Prostate gland (tissue), 2 donors: ENCODE measurements at places on chromosomes 1 and 21. TPM values are rescaled to one million over a fixed set of nuclear protein-coding genes. Genes with fewer than 3 reads are reported as not detected.
A peak's percentile ranks its signal among the peaks of the same experiment; 100 is the strongest.

DNA sequence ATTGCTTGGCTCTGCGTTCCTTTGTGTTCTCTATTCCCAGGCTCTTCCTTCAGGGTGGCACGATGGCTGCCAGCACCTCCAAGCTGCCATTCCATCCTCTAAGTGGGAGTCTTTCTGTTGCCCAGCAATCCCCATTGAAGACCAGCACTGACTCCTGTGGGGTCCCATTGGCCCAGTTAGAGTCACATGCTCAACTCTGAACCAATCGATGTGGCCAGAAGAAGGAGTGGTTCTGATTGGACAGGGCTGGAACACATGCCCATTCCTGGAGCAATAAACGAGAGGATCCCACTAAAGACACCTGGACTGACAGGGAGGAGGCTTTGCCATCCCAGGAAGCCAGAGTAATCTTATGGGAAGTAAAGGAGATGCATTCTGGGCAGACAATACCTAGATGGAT, 97.2 kb upstream of the IGSF21 start:
- peaks cover 6% of the 10 kb centered on the region for H3K27me3 ChIP-seq
- no peak overlapping the region for H3K27ac ChIP-seq
- H3K36me3 ChIP-seq, result no peaks in the 10 kb centered on the region
- no peak for DNase-seq
- no peaks in the 10 kb centered on the region for H3K4me1 ChIP-seq
- H3K4me3 ChIP-seq, result no peak overlapping the region

GRCh38 chr1:166307261-166308188, 140.7 kb upstream of the FAM78B start:
- H3K4me1 ChIP-seq, result no peaks in the 10 kb centered on the region
- no peaks in the 10 kb centered on the region for H3K36me3 ChIP-seq
- H3K27me3 ChIP-seq, result no peaks in the 10 kb centered on the region
- H3K4me3 ChIP-seq, result no peak overlapping the region

- H3K4me3 ChIP-seq, result no peak overlapping the region
- H3K4me1 ChIP-seq, result no peaks in the 10 kb centered on the region
- DNase-seq, result no peak
- H3K27ac ChIP-seq, result no peak overlapping the region
These were observed 86.8 kb upstream of the SERBP1 start for GRCh38 chr1:67517046-67517445.

GRCh38 chr1:25107643-25108010, 124.7 kb downstream of the SYF2 start:
- no peak for DNase-seq
- no peak overlapping the region for H3K27ac ChIP-seq
- H3K36me3 ChIP-seq, result no peaks in the 10 kb centered on the region
- H3K4me1 ChIP-seq, result no peaks in the 10 kb centered on the region
- H3K27me3 ChIP-seq, result peaks cover 4% of the 10 kb centered on the region

- H3K4me1 ChIP-seq, result peaks cover 13% of the 10 kb centered on the region
- H3K27me3 ChIP-seq, result no peaks in the 10 kb centered on the region
- peak within 1 kb of the TSS; percentile 91 for H3K4me3 ChIP-seq
- DNase-seq, result peak; percentile 69
These were observed at the start of gene PEA15 for GRCh38 chr1:160205242-160206035. Gene PEA15, plus strand, starts transcription at chr1:160205384. Its CDS starts 6,161 bp downstream, at chr1:160211545.

GRCh38 chr1:246497331-246497915, 9.7 kb downstream of the SMYD3 start:
- H3K36me3 ChIP-seq, result no peaks in the 10 kb centered on the region
- no peak overlapping the region for H3K27ac ChIP-seq
- H3K4me1 ChIP-seq, result no peaks in the 10 kb centered on the region
- H3K4me3 ChIP-seq, result no peak overlapping the region
- H3K27me3 ChIP-seq, result no peaks in the 10 kb centered on the region

DNA sequence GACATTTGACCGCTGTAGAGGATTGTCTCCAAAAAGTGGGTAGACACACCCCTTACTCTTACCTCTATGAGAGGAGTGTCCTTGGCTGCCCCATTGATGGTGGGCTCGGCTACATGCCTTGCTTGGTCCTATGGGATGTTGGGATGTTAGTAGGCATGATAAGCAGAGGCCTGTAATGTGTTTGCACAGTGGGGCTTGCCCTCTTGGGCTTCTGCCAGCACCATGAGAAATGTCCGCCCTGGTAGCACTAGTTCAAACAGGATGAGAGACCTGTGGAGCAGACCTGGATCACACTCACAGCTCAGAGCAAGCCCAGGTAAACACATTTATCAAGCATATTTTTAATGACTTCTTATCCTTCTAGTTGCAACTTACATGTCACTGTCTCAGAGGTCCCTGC, 54.2 kb downstream of the SH3GLB1 start:
- no peaks in the 10 kb centered on the region for H3K27me3 ChIP-seq
- no peak overlapping the region for H3K27ac ChIP-seq
- no peaks in the 10 kb centered on the region for H3K4me1 ChIP-seq
- H3K36me3 ChIP-seq, result no peaks in the 10 kb centered on the region
- no peak for DNase-seq

DNA sequence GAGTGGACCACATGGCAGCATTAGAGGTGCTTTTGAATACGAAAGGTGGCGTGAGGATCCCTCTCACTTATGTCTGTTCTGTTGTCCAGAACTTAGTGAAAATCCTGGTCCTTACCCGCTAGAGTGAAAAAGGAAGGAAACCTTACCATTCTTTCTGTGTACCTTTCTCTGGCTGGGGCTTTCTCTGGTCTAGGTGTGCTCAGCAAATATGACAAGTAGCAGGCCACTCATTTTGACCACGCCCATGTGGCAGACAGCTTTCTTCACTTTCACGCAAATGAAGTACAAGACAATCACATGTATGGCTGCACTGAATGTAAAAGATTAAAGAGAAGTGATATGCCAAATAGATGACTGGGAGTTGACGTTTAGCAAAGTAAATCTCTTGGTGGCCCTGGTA, 131.9 kb downstream of the FGGY start:
- DNase-seq, result no peak
- H3K36me3 ChIP-seq, result no peaks in the 10 kb centered on the region

DNA sequence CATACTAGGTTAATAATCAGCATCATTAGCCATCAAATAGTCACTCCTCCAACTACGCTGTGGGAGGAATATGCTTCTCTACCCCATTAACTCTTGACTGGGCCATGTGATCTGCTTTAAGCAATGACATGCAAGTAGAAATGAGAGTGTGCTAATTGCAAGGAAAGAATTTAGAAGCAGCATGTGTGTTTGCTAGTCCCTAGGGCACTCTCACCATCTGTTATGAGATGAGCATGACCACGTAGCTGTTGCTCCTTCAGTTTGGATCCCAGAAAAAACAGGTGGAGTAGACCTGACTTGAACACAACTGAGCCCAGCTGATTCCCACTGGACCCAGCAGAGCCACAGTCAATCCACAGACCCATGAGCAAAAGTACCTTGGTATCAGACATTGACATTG, 19.7 kb upstream of the RGS7 start:
- no peaks in the 10 kb centered on the region for H3K36me3 ChIP-seq
- no peaks in the 10 kb centered on the region for H3K4me1 ChIP-seq
- H3K4me3 ChIP-seq, result no peak overlapping the region
- H3K27me3 ChIP-seq, result no peaks in the 10 kb centered on the region
- DNase-seq, result no peak

GRCh38 chr21:23881783-23882182, 1725.5 kb downstream of the MRPL39 start:
- no peak overlapping the region for H3K4me3 ChIP-seq
- DNase-seq, result no peak
- no peaks in the 10 kb centered on the region for H3K36me3 ChIP-seq
- no peak overlapping the region for H3K27ac ChIP-seq
- no peaks in the 10 kb centered on the region for H3K27me3 ChIP-seq
- H3K4me1 ChIP-seq, result no peaks in the 10 kb centered on the region

- H3K4me1 ChIP-seq, result peaks cover 16% of the 10 kb centered on the region
- H3K27ac ChIP-seq, result peak overlapping the region; percentile 24
- peak; percentile 10 for DNase-seq
- no peaks in the 10 kb centered on the region for H3K27me3 ChIP-seq
- H3K36me3 ChIP-seq, result no peaks in the 10 kb centered on the region
- no peak overlapping the region for H3K4me3 ChIP-seq
These were observed 183.9 kb upstream of the SGIP1 start for GRCh38 chr1:66350001-66350547.

DNA sequence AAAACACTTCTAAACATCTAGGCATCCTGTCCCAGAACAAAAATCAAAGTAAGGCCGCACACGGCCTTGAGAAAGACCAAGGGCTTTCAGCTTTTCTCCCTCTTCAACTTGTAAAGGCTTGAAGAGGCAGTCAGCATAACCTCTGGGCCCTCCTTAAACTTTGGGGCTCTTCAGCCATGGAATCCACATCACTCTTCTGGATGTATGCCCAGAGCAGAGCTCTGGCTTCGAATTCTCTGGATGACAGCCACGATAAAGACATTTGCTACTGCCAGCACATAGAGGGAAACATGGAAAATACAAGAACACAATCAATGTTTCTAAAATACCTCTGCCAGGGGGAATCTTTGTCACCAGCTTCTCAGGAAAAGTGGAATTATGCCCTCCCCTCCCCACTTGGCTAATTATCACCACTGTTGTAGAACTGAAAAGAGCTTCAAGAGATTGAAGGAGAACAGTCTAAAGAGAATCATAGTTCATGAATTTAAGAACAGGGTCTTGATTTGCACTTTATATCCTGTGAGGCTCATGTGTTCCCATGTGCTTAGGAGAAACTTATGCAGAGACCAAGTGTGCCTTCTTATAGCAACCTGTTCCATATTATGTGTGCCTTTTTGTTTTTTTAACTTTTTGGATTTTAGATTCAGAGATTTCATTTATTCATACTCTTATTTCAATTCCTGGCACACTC, 39.0 kb upstream of the DPT start:
- H3K4me3 ChIP-seq, result no peak overlapping the region
- DNase-seq, result no peak
- no peaks in the 10 kb centered on the region for H3K36me3 ChIP-seq
- H3K4me1 ChIP-seq, result no peaks in the 10 kb centered on the region

DNA sequence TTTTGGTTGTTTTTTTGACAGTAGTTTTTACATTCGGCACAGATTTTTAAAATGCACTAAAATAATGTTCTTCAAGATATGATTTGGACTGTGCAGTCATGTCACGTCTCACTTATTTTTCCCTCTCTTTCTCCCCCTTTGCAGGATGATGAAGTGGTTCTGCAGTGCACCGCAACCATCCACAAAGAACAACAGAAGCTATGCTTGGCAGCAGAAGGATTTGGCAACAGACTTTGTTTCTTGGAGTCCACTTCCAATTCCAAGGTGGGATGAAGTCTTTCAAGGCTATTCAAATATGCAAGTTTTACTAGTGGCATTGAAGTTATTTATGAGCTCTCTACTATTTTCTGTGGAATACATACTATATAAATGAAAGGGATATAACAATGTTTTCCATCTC, 228.4 kb downstream of the RYR2 start:
- no peaks in the 10 kb centered on the region for H3K27me3 ChIP-seq
- no peaks in the 10 kb centered on the region for H3K36me3 ChIP-seq
- no peak overlapping the region for H3K4me3 ChIP-seq
- H3K4me1 ChIP-seq, result no peaks in the 10 kb centered on the region

- H3K27ac ChIP-seq, result peak overlapping the region; percentile 86
- peak overlapping the region; percentile 80 for H3K4me3 ChIP-seq
- H3K4me1 ChIP-seq, result peaks cover 8% of the 10 kb centered on the region
These were observed 1.7 kb downstream of the ID3 start for GRCh38 chr1:23557471-23558124.

DNA sequence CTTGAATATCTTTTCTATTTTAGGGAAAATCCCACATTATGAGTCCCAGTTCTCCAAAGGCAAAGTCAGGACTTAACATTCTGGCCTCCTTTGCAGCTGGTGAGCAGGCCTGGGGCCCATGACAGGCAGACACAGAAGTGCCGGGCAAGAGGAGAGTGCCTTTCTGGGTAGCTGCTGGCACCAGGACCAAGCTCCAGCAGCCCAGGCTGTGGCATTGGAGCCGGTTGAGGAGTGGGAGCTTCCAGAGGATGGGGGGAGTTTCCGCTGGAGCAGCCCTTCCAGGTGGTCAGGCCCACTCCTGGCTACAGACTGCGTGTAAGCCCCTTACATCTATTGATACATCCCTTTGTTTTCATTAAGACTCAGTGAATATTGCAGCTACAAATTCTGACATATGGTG, 123.9 kb downstream of the URB2 start:
- H3K27ac ChIP-seq, result no peak overlapping the region
- no peak for DNase-seq
- no peaks in the 10 kb centered on the region for H3K4me1 ChIP-seq
- no peaks in the 10 kb centered on the region for H3K36me3 ChIP-seq

- H3K36me3 ChIP-seq, result no peaks in the 10 kb centered on the region
- no peak overlapping the region for H3K4me3 ChIP-seq
- no peaks in the 10 kb centered on the region for H3K27me3 ChIP-seq
These were observed 35.0 kb downstream of the SLC35F3 start for GRCh38 chr1:233939451-233939850.

FCRL6 gene
- not detected for total RNA-seq

STUM gene
- total RNA-seq, result 1.9 TPM

OR2M5 gene
- total RNA-seq, result not detected

SPATA17 gene
- total RNA-seq, result 6.4 TPM

CCDC181 gene
- 5.6 TPM for total RNA-seq

NR1I3 gene
- not detected for total RNA-seq

LRRC3 gene
- total RNA-seq, result 1.6 TPM
